ENCODE measurements at places on chromosomes 16 and 17.

DNA sequence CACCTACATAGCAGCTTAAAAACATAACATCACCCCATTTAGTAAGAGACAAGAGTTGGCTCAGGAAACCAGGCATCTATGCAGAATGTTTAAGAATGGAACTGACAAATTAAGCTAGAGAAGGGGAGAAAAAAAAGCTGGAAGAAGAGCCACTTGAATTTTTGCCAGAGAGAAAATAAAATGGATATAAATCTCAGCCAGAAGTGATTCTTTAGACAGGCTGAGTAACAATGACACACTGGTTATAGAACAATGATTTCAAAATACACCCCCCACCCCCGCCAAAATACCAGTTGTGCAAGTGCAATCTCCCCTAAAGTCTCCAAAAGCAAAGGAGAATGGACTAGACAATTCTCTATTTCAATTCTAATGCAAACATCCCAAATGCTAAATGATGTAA is 22.4 kb downstream of the LSM12 start:
- DNase-seq: no peak

- no peak for DNase-seq
Observed at GRCh38 chr17:44575403-44575802, 18.1 kb downstream of the FZD2 start.

DNA sequence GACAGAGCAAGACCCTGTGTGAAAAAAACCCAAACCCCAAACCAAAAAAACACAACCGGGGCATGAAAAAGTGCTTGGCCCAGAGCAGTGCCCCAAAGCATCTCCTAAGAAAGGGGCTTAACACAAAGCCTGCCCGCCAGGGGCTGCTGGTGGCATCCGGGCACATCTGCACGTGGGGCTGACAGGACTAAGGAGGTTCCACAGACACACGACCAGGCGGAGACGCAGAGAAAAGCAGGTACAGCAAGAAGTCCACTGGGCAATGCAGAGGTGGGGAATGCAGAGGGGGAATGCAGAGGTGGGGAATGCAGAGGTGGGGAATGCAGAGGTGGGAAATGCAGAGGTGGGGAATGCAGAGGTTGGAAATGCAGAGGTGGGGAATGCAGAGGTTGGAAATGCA is 109.2 kb downstream of the ZNF778 start:
- no peak for DNase-seq

DNA sequence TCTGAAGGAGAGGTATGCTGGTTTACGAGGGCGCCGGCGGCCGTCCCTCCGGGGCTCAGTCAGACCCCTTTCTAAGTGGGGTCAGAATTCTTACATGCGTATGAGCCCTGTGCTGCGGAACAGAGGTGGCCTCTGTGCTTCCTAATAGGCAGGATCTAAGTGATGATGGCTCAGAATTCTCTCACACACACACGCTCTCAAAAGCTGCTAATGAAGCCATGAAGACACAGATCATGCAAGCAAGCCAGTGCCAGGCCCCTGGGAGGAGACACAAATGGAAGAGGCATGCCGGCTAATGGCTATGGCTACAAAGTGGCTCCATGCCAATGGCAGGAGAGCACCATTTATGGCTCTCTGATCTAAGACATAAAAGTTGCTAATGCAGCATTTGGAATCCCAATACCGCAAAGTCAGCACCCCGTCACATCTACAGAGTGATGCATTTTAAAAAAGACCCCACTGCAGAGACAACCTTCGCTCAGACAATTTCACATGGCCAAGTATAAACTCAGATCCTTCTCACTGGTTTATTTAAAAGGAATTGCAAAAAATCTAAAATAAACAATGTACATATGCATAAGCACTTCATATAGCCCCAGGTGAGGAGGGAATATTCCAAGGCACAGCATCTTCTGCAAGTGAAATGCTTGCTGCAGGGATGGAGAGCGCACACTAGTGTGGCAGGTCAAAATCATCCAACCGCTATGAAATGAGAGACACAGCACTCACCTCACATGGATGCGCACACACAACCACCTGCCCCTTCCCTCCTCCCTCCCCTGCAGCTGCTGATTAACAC is 24.5 kb downstream of the NPLOC4 start:
- DNase-seq: no peak

DNA sequence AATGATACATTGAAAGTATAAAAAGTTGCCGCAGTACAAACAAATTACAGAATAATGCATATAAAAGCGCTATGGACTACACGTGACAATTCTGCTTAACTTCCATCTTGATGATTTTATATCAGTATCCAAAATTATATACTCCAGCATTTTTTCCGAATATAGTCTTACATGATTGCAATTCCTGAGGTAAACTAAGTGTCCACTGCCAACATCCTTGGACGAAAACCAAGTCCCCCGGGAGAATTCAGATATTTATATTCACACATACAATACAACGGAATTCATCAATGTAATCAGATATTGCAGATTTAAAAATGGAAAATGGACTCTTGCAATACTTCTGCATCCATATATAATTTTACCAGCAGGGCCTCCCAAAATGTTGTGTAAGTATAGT is 8.9 kb upstream of the MYH11 start:
- no peak for DNase-seq

- DNase-seq: no peak
Observed at GRCh38 chr17:65061646-65062045, 5.1 kb upstream of the GNA13 start.

- DNase-seq: no peak
Observed at GRCh38 chr17:65514541-65514940, 46.9 kb downstream of the AXIN2 start.

DNA sequence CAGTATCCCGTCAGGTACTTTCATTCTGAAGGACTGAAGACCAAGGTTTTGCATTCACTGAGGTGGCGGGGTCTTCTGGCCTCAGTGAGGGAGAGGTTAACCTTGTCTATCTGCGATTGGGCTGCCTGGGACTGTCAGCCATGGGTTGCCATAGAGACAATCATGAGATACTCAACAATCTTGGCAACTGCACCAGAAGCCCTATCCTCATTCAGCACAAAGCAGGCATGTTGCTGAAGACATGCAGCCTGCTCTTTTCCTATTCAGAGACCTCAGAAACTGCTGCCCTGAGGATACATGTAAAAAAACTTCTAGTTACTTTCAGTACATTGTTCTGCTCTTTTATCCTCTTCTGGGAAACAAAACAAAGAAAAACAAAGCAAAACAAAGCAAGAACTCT is 146.3 kb upstream of the PIRT start:
- DNase-seq: no peak

- no peak for DNase-seq
Observed at GRCh38 chr17:31535581-31535981, 144.1 kb downstream of the RAB11FIP4 start.

- no peak for DNase-seq
Observed at GRCh38 chr17:57648720-57649119, 96.4 kb downstream of the CCDC182 start.

DNA sequence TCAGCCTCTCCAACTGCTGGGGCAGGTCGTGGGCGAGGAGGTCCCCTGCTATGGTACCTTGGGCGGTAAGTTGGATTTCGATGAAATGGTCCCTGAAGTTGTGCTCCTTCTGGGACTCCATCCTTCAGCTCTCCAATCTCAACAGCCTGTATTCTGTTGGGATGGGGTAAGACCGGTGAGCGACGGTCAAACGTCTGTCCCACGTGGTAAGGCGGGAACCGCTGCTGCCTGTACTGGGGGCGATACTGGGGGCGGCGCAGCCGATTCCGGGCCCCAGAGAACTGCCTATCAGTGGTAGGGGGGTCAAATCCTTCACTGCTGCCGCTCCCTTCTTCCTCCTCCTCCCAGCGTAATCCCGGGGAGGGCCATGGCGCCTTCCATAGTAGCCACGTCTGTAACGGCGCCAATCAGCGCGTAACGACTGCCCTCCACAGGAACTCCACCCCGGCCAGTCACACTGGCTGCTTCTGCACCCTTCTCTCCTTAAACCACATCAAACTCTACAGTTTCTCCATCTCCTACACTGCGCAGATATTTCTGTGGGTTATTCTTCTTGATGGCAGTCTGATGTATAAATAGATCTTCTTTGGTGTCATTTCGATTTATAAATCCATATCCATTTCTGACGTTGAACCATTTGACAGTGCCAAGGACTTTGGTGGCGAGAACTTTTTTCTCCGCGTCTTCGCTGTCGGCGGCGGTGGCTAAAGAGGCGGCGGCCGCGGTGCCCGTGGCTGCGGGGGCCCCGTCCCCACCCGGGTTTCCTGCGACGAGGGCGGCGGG is 41.1 kb downstream of the AHSP start:
- DNase-seq: no peak

- no peak for DNase-seq
Observed at GRCh38 chr16:84228256-84228838, 11.5 kb downstream of the KCNG4 start.

- no peak for DNase-seq
Observed at GRCh38 chr16:86289304-86289703, 221.0 kb upstream of the FOXF1 start.

DNA sequence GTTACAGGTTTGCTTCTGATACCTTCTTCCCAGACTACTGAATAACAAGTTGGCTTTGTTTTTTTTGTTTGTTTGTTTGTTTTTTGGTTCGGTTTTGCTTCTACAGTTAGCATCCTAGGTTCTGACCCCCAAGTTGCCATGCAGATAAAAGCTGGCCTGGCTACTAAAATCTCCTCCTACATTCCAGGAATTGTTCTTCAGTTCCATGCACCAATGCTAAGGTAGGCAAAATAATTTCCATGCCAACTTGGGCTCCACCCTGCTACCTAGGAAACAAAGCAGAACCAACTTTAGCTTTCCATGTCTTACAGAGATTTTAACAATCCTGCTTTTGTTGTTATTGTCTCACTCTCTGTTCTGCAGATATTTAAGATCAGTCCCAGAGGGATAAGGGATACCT is 495.5 kb upstream of the SOX9 start:
- DNase-seq: no peak

- no peak for DNase-seq
Observed at GRCh38 chr17:77815127-77815905, 143.2 kb upstream of the TNRC6C start.

GRCh38 chr16:50478075-50478772 is 70.0 kb upstream of the NKD1 start:
- no peak for DNase-seq

DNA sequence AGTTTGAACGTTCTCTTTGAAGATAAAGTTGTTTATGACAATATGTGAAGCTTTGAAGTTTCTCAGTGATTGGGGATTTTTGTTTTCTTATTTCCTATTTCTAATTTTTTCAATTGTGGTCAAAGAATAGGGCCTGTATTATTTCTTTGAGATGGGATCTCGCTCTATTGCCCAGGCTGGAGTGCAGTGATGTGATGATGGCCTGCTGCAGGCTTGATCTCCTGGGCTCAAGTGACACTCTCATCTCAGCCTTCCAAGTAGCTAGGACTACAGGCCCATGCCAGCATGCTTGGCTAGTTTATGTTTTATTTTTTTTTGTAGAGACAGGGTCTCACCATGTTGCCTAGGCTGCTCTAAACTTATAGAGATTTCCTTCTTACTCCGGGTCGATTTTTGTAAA is 11.7 kb upstream of the ANKRD40CL start:
- no peak for DNase-seq

GRCh38 chr17:36945959-36946725 is 2.6 kb upstream of the AATF start:
- no peak for DNase-seq

GRCh38 chr16:88926374-88926990 is 50.5 kb downstream of the CBFA2T3 start:
- DNase-seq: no peak

- no peak for DNase-seq
Observed at GRCh38 chr17:69501591-69502468, 87.3 kb downstream of the MAP2K6 start.

GRCh38 chr17:32323811-32324491 is 18.0 kb downstream of the C17orf75 start:
- no peak for DNase-seq

DNA sequence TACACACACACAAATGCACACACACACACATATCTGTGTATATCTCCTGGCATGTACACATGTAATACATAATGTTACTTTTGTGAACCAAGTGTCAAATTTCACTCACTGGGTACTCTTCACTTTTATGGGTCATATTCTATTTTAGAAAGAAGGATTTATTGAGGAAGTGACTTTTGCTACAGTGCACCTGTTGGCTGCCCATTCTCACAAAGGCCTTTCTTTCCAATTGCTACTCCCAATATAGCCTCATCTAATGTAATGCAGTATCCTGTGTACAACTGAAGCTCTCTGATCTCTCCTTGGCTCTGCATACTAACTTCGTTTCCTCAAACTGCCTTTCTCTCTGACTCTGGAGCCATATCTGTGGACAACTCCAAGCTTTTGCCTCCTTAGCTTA is 107.5 kb downstream of the ABCA8 start:
- no peak for DNase-seq

DNA sequence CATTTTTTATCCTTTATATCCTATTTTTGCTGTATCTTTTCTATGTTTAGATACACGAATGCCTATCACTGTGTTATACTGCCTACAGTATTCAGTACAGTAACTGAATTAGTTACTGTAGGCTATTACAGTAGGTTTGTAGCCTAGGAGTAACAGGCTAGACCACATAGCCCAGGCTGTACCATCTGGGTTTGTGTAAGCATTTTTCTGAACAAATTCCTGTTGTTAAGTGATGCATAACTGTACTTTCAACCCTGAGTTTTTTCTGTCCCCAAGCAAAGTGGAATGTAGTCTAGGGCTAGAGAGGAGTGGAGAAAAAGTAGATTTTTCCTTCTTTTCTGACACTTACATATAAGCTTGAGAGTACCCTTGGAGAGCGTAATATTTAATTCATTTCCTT is 282.1 kb downstream of the HS3ST3B1 start:
- DNase-seq: no peak

DNA sequence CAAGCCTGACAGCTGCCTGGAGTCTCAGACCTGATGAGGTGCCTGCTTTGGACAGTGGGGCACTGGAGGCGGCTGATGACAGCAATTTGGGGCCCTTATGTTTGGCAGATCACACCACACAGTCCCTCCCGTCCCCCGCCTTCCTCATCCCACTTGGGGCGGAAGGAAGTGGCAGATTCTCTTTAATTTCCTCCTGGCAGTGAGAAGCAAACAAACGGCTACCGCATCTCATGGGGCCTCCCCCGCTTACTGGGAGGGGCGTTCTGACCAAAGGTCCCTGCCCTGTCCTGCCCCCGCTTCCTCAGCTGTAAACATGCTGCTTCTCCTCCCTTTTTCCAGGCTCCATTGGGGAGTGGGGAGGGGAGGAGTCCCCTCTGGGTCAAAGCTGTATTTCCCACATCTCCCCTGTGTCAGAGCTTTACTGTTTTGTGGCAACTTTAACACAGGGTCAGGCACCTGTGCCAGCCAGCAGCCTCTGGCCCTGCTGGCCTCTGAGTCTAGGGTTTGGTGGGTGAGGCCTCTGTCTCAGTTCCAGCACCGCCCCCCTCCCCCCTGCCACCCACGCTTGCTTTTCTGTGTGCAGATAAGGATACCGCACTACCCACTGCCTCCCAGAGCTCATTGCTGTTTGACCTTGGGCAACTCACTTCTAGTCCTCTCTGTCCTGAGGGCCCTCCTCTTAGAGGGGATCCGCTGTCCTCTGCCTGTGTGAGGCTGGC is 5.4 kb upstream of the NFATC3 start:
- peak; percentile 58 for DNase-seq

Measured in stimulated activated CD8-positive, alpha-beta memory T cell treated with anti-CD3 and anti-CD28 coated beads, Interleukin-12 subunit alpha, Interleukin-12 subunit beta, amount 100 ng/mL, for 1 hour (primary cell).